Epithelial cell of alveolus of lung (primary cell): ENCODE measurements at places on chromosomes 4 and X. TPM values are rescaled to one million over a fixed set of nuclear protein-coding genes. Genes with fewer than 3 reads are reported as not detected.

The CT45A1 gene
- total RNA-seq = not detected in 2 replicates

The GRID2 gene
- under 0.01 and 0.08 TPM in 2 replicates for total RNA-seq

The DOK7 gene
- 0.13 and 0.32 TPM in 2 replicates for total RNA-seq

The NDST4 gene
- total RNA-seq = not detected in 2 replicates
